ENCODE measurements at places on chromosomes 5 and 9.

GRCh38 chr5:43096916-43097315 lies 23.8 kb upstream of the ZNF131 start:
- DNase-seq, result no peak

- DNase-seq, result no peak
These were observed 63.3 kb downstream of the FYB1 start for GRCh38 chr5:39156082-39156481.

DNA sequence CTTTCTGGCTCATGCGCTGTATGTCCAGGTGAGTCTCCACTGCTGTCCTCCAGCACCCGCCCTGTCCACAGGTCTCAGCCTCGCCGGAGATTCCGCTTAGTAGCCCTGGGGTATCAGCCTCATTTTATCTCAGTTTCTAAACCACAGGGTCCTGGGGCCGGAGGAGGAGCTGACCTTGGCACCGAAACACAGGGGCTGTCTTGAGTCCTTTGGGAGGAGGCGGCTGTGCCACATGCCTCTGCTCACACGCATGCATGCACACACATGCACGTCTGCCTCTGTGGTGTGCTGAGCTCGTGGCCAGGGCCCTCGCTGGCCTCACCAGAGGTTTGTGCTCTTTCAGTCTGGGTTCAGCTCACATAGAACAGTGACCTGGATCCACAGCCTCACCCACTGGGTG lies 23.3 kb downstream of the TRIP13 start:
- no peak for DNase-seq

DNA sequence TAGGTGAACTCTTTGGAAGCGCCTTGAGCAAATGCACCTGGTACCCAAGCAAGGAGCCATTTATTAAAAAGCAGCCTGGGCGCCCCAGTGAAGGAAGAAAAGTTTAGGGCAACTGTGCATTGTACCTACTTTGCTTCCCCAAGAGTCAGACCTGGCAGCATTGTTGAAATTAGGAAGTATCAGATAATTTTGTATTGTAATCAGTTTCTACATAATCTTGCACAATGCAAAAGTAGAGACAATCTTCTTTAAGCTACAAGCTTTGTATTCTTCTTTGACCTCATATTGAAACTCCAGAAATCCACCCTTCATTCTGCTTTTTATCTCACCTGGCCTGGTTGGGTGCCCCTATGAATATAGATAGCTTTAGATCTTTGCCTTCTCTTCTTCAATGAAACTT lies 490.8 kb downstream of the RASEF start:
- DNase-seq, result no peak

DNA sequence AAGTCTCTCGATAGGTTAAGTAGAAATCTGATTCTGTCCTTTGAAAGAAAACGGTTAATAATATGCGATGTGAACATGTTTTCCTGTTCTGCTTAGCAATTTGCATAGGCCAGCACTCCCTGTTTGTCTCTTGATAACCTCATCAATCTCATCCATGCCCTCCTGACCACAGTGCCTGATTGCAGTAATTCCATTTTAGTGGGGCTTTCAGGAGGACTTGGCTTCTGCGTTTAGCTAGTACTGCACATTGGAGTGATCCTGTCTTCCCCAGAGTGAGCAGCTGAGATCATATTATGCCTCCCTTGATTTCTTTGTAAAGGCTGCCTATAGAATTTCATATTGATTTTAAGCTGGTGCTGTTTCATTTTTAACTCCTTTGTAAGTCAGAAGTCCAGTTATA lies 335.9 kb upstream of the ISL1 start:
- no peak for DNase-seq

- DNase-seq, result no peak
These were observed 80.5 kb downstream of the IRX2 start for GRCh38 chr5:2670940-2671339.

DNA sequence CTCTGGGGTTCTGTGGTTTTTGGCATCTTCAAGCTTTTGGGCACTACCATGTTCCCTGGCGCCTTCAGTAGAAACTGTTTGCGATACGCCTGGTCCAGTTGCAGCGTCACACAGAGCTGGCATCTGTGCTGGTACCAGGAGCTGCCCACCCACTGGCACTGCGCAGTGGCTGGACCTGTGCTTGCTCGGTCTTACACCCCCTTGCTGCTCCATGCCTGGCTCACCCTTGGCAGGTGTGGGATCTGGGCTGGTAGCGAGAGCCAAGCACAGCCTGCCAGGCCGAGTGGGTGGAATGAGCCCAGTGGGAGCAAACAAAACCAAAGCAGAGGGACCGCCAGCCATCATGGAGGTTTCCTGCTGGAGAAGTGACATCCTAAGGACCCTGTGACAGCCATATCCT lies 170.2 kb upstream of the IRX2 start:
- DNase-seq, result no peak

DNA sequence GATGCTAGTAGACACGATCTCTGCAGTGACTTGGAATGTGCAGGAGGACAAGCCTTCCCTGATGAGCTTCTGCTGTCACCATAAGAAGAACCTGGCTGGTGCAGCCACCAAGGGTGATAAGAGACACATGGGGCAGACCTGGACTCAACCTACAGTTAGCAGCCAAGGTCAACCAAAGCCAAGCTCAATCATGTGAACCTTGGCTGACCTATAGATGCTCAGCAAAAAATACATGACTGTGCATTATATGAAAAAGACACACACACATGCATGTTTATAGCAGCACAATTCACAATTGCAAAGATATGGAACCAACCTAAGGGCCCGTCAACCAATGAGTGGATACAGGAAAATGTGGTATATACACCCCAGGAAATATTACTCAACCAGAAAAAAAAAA lies 86.9 kb downstream of the TARS1 start:
- DNase-seq, result no peak

- DNase-seq, result no peak
These were observed 53.5 kb downstream of the NEURL1B start for GRCh38 chr5:172694541-172694940.

DNA sequence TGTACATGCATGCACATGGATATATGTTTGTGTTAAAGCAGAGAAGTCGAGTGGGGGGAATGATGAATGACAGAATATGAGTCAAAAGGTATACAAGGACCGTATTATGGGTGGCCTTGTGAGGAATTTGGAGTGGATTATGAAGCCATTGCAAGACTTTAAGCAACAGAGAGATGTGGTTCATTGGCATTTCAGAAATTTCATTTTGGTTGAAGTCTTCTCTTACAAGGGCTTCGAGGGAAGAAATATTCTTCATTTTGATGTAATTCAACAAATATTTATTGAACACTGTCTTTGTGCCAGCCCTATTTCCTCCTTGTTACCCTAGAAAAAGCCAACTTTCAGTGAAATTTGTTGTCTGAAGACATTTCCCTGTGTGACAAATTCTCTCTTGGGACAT lies 83.9 kb upstream of the SLCO6A1 start:
- DNase-seq, result no peak

- DNase-seq, result no peak
These were observed 2.7 kb downstream of the HSPB3 start for GRCh38 chr5:54458221-54458620.

DNA sequence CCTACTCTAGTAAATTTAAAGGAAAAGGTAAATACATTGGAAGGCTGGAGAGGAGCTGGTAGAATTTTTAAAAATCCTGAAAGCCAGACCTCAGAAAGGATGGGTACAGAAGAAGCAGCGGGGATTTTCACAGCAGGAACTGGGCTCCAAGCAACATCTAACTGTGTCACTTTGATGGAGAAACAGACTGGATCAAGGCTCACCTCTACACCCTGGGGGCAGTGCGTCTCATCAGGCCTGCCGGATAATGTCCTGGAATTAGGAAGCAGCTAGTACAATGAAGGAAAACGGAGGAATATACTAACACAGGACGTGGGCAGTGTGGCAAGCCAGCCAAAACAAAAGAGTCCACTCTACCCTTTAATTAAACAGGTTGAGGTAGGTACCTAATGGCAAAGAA lies 463.6 kb downstream of the TAF11L14 start:
- DNase-seq, result no peak

- no peak for DNase-seq
These were observed 261.3 kb downstream of the CRB2 start for GRCh38 chr9:123617286-123617685.

GRCh38 chr9:134730011-134730760 lies 88.6 kb downstream of the COL5A1 start:
- no peak for DNase-seq

DNA sequence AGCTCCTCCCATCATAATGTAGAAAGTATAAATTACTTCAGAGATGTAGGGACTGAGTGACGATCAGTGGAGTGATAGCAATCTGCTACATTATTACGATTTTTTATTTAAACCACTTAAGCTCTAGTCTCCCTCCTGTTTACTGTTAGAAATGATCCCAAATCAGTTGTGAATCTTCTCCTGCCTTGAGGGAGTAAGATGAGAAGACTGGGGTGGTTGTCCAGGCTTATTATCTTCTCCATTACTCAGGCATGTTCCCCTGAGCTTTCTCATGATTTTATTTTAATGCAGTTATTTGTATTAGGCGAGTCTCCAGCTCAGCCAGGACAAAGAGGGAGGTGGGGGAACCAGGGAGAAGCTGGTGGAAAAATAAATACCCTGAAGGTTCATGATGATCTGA lies 48.2 kb upstream of the CTNNA1 start:
- no peak for DNase-seq

- no peak for DNase-seq
These were observed 125.9 kb downstream of the SYK start for GRCh38 chr9:90927496-90927895.

DNA sequence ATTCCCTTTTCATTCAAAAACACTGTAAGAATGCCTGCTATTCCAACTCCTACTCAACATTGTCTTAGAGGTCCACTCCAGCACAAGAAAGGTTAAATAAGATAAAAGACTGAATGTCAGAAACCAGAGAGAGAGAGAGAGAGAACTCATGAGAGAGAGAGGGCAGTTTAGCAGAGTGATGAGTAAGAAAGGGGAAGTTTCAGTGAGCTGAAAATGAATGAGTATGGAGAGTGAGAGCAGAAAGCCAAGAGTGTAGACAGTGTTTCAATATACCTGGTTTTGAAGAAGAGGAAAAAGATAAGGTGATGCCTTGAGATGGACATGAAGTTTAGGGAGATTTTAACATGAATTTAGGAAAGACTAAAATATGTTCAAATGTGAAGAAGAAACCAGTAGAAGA lies 528.0 kb upstream of the SEMA6A start:
- DNase-seq, result no peak

GRCh38 chr9:85640425-85640824 lies 101.3 kb downstream of the AGTPBP1 start:
- DNase-seq, result no peak

GRCh38 chr5:32058101-32058500 lies 116.0 kb downstream of the GOLPH3 start:
- DNase-seq, result no peak

- no peak for DNase-seq
These were observed 334.6 kb downstream of the SPOCK1 start for GRCh38 chr5:137164536-137164935.

DNA sequence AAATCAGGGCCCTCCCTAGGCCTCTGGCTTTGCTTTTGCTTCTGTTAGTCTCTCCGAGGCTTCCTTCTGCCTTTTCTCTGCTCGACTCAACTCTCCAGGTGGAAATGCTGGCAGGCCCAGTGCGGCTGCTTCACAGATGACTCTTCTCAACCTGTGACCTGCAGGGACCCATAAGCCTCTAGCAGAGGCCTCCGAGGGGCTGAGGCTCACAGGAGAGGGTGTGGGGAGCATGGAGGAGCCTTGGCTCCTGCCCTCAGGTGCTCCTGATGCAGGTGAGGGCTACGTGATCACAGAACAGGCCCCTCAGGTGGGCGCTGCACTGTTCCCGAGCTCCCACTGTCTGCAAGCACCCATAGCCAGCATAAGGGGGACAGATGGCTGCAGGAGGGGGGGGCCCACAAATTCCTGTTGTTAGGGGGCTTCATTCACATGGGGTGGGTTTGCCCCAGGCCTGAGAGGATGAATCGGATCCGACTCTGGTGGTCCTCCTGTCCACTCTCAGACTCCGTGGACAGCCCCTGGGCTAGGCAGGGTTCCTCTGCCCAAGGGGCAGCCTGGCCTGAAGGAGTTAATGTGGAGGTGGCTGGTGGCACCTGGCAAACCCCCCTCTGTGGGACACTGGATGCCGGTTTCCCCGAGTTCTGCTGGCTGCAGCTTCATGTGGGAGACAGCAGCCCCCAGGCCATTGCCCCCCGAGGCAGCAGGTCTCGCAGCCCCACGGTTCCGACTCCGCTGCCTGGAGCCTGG lies 10.9 kb upstream of the FCN2 start:
- DNase-seq, result no peak

- no peak for DNase-seq
These were observed 5.3 kb upstream of the TJP2 start for GRCh38 chr9:69168709-69169217.

DNA sequence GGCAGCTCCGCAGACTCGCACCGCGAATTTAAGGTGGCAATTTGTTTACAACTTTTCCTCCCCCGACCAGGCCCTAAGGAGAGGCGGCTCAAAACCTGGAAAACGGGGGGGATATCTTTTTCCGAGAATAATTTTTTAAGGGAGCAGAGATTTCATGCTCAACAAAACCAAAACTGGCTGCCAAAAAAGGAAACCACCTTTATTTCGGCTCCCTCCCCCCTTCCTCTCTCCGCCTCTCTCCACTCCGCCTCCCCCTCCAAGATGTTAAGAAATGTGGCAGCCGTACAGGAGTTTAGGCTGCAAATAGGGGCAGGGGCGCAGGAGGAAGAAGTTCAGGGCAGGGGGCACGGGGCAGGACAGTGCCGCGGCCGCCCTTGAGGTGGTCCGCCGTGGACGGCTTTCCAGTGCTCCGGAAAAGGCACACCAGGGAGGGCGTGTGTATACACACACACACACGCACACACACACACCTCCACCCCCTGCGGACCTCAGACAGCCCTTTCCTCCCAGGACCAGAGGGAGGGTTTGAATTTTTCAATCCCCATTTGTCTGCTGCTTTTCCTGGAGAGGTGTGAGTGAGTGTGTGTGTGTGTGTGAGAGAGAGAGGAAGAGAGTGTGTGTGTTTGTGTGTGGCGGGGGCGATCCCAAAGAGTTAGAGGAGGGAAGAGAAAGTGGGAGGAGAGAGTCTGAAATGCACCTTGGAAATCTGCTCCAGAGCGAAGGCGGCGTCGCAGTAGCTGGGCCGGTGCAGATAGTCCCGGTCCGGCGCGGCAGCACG lies 9.1 kb downstream of the PTCH1 start:
- DNase-seq, result no peak

GRCh38 chr5:3962113-3962512 lies 366.5 kb downstream of the IRX1 start:
- no peak for DNase-seq

DNA sequence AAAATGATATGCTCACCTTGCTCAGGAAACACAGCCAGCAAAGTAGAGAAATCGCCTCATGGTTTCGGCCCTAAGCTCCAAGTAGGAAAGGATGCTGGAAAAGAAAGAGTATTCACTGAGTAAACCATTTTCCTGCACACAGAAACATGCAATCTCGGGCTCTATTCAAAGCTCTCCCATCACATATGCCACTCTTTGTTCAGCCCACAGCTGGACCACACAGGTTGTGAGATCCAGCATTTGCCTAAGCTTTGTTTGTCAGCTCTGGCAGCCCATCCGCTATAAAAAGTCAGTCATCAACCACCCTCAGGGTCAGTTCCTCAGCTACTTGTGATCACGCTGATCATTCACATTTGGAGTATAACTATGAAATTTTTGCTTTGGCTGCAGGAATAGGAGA lies 96.5 kb upstream of the SMARCA2 start:
- DNase-seq, result no peak

- no peak for DNase-seq
These were observed 6.5 kb downstream of the IRX1 start for GRCh38 chr5:3601911-3602782.

All from hepatic stellate cell (primary cell).